Activated CD8-positive, alpha-beta memory T cell treated with anti-CD3 and anti-CD28 coated beads for 1 hour (primary cell): ENCODE measurements at places on chromosomes 2 and 18.

DNA sequence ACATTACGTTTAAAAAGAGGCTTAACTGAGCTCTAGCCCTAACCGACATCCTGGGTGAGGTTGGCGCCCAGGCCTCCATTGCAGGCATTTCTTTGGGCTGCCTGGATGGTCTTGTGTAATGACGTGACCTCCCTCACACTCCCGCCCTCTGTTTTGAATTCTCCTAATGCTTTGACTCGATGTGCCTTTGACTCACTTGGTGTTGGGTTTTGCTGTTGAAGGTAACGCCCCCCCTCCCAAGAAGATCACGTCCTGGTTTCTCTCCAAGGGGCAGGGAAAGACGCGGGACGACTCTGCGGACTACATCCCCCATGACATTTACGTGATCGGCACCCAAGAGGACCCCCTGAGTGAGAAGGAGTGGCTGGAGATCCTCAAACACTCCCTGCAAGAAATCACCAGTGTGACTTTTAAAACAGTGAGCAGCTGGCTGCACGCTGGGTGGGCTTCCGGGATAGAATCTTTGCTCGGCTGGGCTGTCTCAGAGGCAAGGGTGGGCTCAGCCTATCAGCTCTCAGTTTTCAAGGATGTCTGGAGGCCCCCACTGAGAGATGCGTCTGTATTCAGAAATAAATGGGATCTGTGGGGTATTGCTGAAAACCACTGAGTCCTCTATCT, 87.9 kb upstream of the ATG16L1 start:
- DNase-seq = no peak

DNA sequence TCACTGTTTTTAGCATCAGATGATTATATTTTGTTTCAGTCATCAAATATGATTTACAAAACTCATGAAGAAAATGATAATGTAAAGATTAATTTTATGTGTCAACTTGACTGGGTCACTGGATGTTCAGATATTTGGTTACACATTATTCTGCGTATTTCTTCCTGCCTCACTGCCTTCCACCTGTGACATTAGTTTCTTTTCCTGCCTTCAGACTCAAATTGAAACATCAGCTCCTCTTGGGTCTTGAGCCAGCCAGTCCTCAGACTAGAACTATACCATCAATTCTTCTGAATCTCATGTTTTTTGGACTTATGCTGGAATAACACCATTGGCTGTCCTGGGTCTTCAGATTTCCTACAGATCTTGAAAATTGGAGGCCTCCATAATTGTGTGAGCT, 96.7 kb downstream of the ZNF385B start:
- DNase-seq = no peak

DNA sequence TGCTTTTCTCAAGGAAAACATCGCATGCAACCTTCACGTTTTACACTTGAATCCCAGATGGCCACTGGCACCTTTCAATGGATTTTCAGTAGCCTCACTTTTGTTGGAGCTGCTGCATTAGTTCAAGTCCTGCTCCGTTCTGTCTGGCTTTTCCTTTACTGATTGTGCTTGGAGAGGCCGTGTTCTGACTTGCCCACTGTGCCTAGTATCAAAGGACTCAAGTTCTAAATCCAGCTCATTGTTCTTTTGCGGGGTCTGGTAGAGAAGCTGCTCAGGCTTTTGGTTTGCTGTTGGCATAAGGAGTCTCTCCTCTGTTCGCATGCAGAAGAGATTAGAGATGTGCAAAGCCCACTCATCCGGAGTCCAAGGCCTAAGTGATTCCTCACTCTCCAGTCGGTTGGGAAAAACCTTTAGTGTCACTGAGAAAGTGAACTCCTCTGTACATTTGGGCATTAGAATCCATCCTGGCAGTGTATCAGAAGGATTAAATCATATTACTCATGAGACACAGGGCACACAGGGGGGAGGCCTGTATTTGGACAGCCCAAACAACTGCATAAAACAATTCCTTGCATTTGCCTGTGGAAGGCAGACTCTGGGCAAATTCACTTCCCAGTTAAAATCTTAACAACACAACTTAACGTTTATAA, 69.7 kb downstream of the NCK2 start:
- DNase-seq = no peak

DNA sequence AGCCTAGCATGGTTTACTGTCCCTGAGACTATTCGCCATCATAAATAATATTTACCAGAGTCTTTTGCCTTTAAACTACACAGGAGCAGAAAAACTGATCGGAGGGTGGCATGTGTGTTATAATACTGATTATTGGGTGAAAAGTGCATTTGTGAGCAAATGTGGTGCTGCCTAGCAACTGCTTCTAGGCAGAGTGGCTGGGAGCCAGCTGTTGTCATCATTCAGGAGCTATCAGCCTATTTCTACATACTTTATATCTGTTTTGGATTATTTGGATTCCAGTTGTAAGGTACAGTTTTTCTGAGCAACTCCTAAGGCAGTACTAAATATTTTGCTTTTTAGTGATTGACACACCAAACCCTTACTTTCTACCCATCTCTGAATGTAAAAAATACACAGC, 75.0 kb upstream of the MSTN start:
- no peak for DNase-seq

DNA sequence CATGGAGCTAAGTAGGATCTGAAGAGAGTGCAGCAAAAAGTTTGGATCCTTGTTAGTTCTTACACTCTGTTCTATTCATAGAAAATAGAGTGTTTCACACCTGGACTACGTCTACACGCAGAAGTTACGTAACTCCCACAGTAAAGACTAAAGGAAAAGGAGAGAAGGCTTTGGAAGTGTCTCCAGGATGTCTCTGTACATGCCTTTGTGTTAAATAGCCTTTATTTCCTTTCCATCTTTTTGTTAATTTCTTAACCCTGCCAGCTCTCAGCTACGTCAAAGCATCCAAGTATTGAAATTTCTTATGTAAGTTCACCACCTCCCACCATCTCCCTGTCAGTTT, 8.4 kb downstream of the DTNB start:
- no peak for DNase-seq

GRCh38 chr2:242053921-242054320, 184.4 kb downstream of the RTP5 start:
- DNase-seq = no peak

- no peak for DNase-seq
Measured at GRCh38 chr2:26164641-26165211, 8.2 kb upstream of the GAREM2 start.

- no peak for DNase-seq
Measured at GRCh38 chr2:117127680-117128079, 686.8 kb upstream of the DDX18 start.

DNA sequence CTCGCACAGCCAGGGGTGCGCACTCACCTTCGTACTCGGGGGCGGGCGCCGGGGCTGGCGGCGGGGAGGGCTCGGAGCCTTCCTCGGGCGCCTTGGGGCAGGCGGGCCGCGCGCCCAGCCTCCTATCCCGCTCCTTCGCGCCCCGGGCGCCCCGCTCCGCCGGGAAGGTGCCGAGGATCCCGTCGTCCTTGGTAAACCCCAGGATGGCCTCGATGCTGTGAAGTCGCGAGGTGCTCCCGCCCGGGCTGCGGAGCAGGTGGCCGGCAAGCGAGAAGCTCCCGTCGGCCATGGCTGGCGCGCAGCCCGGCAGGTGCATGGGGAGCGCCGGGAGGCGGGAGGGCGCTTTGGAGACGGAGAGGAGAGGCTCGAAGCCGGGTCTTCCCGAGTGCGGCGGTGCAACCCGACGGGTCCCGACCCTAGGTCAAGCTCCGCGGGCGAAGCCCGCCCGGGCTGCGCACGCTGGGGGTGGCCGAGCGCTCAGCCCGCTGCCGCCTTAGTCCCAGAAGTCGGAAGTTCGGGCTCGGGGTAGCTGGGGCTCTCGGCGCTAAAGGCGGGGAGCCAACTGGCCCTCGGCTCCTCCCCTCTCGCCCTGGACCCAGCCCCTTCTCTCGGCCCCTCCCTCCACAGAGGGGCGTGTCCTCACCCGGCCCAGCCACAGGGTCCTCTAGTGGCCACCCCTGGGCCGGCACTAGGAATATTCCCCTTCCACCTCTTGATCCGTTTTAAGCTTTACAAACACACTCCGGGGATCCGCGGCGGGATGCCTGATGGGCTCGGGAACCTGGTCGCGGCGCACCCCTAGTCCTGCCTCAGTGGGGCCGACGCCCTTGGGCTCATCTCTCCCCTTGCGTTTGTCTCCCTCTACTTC, at the start of gene RAX:
TSS of gene RAX (minus strand) at position 564 of the 868 bp plus-strand sequence. CDS start at position 316, 248 bp downstream.
- no peak for DNase-seq

GRCh38 chr2:5482929-5483331, 209.3 kb upstream of the SOX11 start:
- DNase-seq = no peak

DNA sequence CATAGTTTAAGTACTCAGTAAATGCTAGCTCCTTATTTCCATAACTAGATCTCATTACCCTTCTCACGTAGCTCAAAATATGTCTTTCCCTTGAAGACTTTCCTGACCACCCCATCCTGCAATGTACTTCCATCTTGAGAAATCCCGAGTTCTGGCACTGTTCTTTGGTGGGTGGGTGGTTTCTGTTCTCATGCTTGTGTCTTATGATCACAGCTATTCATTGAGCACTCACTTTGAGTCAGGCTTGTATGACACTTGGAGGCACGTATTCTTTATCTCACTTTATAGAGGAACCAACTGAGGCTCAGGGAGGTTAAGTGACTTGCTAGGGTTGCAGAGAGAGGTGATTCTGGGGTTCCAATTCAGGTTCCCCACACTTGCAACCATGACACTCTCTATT, 9.0 kb upstream of the CLIP4 start:
- DNase-seq = no peak

GRCh38 chr2:209582281-209582680, 158.4 kb downstream of the MAP2 start:
- no peak for DNase-seq

- no peak for DNase-seq
Measured at GRCh38 chr18:13578400-13578799, 148.0 kb downstream of the FAM210A start.

GRCh38 chr2:96083064-96083939, 33.1 kb downstream of the ADRA2B start:
- DNase-seq = no peak

GRCh38 chr2:54597153-54597848, 126.2 kb upstream of the EML6 start:
- DNase-seq = no peak

DNA sequence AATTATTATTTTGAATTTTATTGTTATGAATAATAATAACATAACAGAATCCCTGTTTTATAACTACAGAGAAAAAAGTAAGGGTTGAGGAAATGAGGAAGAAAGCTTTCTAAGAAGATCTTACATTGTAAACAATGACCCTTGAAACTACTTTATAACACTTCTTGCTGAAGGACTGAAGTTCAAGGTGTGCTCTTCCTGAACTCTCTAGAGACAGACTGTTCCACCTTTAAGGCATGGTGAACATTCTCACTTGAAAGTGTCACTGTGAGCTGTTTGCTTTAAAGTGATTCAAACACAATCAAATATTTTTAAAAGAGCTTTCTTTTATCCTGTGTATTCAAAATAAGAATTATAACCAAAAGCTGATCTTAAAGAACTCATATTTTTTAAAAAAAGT, 131.5 kb downstream of the DNAH7 start:
- no peak for DNase-seq

GRCh38 chr2:20230114-20230425, 5.1 kb upstream of the SDC1 start:
- no peak for DNase-seq

- DNase-seq = no peak
Measured at GRCh38 chr2:40127146-40127545, 324.7 kb downstream of the SLC8A1 start.

DNA sequence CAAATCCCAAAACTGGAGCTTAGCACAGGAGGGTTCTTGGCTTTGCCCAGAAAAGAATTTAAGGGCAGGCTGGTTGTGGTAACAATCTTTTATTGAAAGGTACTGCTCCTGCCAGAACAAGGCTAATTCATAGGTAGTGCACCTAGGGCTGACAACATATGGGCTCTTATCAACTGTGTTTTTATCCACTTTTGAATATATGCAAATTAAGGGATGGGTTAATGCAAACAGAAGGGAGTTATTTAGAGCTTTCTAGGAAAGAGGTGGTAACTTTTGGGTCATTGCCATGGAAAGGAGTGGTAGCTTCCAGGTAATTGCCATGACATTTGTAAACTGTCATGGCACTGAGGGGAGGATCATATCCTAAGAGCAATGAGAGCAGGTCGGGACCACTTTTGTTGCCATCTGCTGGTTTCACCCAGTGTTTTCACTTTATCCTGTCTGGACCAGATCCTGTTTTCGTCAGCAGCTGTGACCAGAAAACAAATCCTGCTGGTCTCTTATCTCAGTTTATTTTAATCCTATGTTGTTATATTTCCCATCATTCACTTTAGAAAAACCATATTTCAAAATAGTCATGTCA, 981 bp downstream of the C2orf66 start:
- no peak for DNase-seq

- no peak for DNase-seq
Measured at GRCh38 chr2:121804340-121804739, 48.9 kb downstream of the TSN start.

DNA sequence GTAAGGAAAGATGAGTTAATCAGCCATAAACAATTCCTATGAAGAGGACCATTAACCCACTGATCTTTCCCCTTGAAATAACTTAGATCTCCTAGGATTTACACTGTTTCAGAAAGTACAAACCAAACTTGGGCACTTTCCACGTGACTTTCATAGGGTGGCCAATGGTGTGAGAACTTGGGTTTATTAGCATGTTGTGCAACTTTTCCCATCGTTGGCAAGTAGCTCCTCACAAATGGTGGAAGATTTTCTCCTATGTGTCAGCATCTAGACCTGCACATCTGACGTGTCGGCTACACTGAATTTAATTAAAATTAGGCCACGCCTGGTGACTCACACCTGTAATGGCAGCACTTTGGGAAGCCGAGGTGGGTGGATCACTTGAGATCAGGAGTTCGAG, 116.3 kb downstream of the GALNT1 start:
- no peak for DNase-seq

- DNase-seq = no peak
Measured at GRCh38 chr2:14388724-14389123, 243.8 kb upstream of the LRATD1 start.

DNA sequence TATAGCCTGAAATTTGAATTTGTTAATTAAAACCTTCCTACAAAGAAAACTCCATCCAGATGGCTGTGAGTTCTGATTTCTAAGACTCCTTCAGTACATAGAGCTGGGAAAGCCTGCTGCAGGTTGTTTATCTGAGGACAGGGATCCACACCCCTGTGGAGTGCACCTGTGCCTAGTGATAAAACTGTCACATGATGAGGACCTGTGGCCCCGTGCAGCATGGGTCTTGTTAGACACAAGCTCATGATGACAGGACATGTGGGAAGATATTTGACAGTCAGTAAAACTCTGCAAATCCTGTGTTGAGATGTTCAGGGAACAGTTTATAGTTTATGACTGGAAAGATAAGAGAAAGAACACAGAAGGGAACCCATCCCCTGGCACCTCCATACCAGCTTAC, 133.2 kb upstream of the TMEM18 start:
- DNase-seq = no peak

DNA sequence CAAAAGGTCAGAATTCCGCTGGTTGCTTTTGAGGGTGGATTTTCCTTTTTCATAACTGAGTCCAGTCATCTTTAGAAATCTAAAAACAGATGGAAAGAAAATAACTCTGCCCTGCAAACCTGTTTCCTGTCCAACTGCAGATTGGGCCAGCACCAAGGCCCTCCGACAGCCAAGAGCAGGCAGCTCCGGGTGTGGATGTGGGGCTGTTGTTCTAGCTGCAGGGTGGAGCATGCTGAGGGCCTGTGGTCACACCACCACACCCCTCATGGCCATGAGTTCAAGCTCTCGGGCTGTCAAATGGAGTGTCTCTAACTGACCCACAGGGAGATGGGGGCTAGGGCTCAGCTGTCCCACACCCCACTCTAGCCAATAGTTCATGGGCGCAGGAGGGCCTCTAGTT, 69.3 kb upstream of the BZW1 start:
- no peak for DNase-seq

- DNase-seq = no peak
Measured at GRCh38 chr18:58556331-58557007, 72.4 kb downstream of the ALPK2 start.
